ENCODE measurements at places on chromosomes 7 and 10.

DNA sequence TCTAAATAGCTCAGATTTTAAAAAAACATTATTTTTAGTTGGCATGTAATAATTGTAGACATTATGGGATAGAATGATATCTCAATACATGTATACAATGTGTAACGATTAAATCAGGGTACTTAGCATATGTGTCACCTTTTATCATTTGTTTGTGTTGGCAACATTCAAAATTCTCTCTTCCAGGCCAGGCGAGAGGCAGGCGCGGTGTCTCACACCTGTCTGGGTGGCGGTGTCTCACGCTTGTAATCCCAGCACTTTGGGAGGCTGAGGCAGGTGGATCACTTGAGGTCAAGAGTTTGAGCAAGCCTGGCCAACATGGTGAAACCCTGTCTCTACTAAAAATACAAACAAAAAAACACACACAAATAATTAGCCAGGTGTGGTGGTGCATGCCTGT lies 151.7 kb downstream of the RTKN2 start:
- DNase-seq, result no peak

GRCh38 chr7:148747274-148747673 lies 48.6 kb downstream of the CUL1 start:
- DNase-seq, result peak; percentile 92

- DNase-seq, result no peak
Observed at GRCh38 chr10:44334621-44335184, 50.2 kb downstream of the CXCL12 start.

GRCh38 chr7:44216521-44217222 lies 15.9 kb downstream of the YKT6 start:
- DNase-seq, result no peak

DNA sequence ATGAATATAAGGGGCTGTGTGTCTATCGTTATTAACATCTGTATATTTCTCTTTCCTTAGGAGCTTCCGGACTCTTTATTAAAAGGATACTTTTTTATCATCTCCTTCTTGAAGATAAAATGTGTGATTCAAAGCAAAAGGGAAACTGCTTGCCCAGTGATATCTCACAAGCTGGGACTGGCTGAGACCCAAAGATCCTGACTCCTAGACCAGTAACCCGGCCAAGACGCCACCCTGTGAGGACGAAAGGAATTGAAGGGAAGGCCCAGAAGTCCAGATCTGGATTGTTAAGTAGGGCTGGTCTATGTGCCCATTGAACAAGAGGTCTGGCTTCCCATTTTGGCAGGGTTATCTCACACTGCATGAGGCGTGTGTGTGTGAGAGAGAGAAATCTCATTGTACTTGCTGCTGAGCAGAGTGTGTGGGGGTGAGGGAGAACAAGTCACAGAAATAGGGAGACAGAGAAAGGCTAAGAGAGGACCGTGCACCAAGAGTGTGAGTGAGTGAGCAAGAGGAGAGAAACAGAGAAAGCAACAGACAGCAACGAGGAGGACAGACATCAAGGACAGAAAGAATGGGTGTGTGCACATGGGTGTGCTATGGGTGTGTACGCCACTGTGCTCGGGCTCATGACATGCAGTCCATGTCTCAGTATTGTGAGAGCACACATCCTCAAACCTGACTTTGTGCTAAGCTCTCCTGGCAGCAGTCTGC lies 75.4 kb downstream of the PLXNA4 start:
- DNase-seq, result peak; percentile 84

GRCh38 chr7:25900245-25900644 lies 251.8 kb upstream of the NFE2L3 start:
- no peak for DNase-seq

GRCh38 chr10:78993261-78993945 lies 75.4 kb upstream of the ZMIZ1 start:
- DNase-seq, result no peak

- no peak for DNase-seq
Observed at GRCh38 chr10:110632591-110633215, 11.4 kb upstream of the RBM20 start.

DNA sequence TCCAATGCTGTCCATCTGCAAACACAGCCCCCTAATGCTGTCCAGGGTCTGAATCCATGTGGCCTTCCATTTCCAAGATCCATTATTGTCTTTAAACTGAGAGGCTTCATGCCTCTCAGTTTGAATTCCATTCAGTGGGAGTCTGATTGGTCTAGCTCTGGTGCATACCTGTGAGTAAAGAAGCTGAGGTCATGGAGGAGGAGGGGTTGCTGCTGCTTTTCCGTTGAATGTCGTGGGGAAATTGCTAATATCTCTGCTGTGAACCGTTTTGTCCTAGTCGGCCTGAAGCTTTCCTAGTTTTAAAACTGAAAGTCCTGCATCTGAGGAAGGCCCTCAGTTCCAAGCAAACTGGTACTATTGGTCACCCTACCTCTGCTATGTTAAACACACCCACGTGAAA lies 17.7 kb downstream of the SH2D4B start:
- DNase-seq, result peak; percentile 57

Measured in endodermal cell (in vitro differentiated cells).